ENCODE measurements at places on chromosomes 2 and 18.

DNA sequence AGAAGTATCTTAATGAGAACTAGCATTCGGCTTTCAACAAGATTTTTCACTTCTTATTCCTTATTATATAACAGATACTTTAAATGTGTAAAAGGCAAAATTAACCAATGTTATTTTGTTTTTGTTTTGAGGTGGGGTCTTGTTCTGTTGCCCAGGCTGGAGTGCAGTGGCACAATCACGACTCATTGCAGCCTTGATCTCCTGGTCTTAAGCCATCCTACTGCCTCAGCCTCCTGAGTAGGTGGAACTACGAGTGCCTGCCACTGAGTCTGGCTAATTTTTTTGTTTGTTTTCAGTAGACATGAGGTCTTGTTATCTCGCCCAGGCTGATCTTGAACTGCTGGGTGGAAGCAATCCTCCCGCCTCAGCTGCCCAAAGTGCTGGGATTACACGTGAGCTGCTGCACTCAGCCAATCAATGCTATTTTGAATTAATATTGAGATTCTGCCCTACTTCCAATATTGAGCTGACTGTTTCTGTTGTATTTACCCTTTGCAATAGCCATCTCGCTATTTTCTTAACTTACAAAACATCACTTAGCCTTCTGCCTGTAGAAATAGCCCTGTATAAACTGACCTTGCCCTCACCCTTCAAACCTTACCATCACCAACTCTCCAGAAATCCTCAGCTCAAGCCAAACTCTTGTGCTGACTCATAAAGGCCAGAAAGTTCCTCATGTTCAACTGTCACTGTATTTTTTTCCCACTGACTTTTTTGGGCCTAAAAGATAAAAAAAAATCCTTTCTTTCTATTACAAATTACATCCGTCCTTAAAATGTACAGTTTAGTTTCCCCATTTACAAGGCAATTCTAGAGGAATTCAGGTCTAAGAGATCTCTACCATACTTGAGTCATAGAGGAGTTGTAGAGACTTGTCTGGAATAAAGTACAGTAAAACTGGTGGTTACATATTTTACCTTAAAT, 94.3 kb downstream of the OLA1 start:
- DNase-seq, result no peak

DNA sequence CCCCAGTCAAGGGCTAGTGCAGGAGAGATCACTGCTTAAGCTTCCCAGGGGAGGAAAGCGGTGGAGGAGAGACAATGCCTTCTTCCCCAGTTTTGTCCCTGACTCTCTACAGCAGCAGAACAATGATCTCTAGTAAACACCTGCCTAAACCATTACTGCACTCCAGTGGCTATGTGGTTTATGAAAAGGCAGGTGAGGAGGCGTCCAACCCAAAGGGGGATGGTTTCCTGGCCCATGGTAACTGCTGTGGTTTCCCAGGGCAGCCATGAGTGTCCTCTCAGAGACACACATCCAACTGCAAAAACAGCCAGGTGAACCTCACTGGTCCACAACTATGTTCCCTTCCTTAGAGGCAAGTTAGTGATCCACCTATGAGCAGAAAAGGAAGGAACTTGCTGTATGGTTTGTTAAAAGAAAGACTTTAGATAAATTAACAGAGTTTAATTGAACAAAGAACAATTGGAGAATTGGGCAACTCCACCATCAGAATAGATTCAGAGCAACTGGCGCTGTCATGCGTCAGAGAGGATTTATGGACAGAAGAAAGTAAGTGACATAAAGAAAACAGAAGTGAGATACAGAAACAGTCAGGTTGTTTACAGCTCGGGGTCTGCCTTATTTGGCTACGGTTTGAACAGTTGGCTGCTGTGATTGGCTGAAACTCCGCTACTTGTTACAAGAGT, 4.8 kb upstream of the TTC39C start:
- no peak for DNase-seq

GRCh38 chr2:216904974-216905373, 45.1 kb upstream of the TNP1 start:
- DNase-seq, result no peak

DNA sequence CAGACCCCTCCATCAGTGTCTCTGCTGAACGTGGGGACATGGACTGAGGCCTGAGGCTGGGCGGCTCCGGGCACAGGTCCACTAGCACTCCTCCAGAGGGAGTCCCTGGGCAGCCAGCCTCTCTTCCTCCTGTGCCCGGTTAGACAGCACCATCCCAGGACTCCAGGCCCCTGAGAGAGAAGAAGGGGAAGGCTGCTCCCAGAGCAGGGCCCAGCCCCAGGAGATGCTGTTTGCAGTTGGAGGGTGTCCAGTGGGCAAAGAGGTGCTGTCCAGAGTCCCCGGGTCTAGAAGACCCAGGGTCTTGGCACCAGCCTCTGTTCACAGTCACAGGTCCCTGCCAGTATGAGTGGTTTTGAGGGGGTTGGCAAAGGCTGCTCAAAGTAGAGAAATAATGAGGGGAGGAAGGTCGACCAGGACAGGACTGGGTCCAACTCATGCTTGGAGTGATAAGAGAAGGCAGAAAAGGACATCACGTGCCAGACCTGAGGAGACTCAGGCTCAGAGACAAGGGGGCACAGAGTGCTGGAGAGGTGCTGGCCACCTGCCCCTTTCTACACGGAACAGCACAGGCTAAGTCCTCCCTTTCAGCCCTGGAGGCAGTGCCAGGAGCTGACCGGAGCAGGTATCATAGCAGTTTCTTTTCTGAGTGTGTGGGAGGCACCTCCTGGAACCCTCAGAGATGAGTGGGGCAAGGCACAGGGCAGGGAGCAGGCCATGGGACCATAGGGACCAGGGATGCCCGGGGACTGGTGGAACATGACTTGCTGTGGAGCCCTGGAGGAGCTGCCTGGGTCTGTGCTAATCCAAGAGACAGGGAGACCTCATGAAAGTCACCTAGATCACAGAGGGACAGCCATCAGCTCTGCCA, 21.1 kb downstream of the CRACDL start:
- DNase-seq, result no peak

- DNase-seq, result no peak
Measured at GRCh38 chr2:49914281-49914680, 760.0 kb upstream of the FSHR start.

Measured in HuH-7.5 (cell line).